ENCODE measurements at places on chromosomes 3 and 15.

DNA sequence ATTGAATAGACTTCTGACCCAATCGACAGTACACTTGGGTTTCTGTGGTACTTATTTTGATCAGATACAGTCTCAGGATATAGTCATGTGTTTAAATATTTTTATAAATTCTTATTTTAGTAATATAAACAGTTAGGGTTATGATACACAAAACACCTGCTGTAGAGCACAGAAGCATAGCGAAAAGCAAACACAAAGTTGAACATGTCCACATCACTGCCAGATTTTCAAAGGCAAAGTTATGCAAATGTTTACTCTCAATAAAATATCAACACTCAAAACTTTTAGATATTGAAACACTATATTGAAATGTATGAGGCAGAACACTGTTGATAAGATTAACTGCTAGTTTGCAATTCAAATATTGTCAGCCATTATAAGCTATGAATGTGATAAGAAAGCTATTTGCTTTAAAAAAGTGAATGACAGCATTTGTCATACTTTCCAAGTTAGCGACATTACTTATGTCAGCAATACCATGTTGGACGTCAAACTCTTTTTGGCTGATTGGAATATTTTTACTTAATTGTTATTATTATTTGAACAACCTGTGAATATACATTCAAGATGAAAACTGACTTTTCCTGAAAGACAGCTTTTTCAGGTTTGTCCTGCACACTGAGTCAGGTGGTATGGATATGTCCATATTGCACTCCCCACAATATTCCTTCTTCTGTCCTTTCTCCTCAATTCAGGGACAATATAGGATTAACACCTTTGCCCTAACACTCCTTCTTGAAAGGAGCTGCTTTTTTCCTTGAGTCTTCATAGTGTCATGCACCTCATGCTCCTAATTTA, 367.1 kb downstream of the EPHA3 start:
- no peak for DNase-seq

DNA sequence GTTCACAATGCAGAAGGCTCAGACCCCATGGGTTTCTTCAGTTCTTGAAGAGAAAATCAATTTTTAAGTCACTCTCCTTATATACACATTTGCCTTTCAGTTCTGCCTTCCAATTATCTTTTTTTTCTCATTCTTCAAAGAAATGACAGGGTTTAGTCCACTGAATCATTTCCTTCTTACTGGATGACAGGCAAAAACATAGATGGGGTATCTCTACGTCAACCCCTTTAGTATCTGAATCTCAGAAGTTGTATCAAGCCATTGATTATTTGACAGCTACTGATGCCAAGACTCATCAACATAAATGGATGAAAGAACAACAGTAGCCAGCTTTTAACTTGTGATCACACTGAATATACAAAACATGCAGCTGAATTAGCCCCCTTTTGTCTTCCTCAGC, 6.5 kb downstream of the ATOSA start:
- no peak for DNase-seq

- no peak for DNase-seq
Measured at GRCh38 chr3:53168175-53168923, 7.3 kb downstream of the PRKCD start.

- DNase-seq = no peak
Measured at GRCh38 chr3:195040094-195040493, 230.9 kb downstream of the XXYLT1 start.

DNA sequence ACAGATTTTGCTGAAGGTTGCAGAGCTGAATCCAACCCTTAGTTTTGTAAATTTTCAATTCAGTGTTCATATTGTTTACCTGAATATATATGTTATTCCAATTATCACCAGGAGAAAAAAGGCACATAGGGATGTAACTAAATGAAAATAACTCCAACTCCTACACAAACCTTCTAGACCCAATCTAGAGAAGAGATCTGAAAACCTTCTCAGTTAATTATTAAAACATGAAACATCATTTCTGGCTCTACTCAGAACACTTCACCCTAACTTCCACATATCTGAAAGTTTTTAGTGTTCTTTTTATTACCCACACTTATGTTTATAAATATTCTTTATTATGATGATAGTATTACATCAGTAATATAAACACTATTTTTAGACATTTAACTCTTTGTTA, 76.6 kb downstream of the LRRFIP2 start:
- DNase-seq = no peak
